ENCODE measurements at places on chromosomes 2 and 18. TPM values are rescaled to one million over a fixed set of nuclear protein-coding genes. Genes with fewer than 3 reads are reported as not detected.

DNA sequence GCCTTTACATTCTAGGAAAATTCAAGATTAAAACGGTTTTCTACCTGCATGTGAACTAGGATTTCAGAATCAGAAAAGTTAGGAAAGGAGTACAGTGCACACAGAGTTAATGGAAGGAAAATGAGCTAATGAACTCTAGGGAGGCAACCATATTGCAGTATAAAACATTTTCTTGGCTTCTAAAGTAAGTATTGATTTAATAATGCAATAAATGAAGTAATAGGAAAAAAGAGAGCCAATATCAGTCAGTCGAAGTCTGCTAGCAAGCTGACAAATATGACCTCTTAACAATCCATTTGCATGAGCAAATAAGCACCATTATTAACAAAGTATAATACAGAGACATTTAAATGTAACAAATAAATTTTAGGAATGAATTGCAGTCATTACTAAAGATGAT, 80.2 kb upstream of the COL3A1 start:
- no peak for DNase-seq

DNA sequence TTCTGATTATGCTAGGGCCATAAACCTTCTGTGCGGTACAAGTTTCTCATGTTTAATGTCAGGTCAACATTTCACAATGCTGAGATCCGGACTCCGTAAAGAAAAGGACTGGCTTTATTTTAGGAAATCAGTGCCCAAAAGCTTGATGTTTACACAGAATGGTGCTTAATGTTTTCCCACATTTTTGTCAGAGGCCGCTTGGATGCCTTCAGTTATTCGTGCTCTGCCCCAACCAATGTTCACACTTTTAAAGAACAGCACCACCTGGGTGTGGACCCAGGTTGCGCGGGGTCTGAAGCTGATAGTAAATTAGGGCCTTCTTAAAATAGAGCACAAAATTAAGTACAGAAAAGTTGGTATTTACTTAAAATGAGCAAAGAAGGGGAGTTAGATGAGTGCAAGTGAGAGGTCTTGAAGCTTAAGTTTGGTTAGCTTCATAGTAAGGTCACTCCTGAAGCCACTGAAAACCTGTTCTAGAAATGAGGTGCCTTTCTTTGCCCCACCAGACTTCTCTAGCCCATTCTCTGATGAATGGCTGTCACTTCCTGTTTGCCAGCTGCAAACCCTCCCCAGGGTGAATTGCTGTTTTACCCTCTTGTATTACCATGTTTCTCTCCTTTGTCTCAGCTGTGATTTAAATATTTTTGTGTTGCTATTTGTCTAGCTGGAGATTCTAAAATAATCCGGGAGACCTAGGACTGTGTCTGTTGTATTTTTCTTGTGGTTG, 20.5 kb downstream of the SLC3A1 start:
- DNase-seq: peak; percentile 10

DNA sequence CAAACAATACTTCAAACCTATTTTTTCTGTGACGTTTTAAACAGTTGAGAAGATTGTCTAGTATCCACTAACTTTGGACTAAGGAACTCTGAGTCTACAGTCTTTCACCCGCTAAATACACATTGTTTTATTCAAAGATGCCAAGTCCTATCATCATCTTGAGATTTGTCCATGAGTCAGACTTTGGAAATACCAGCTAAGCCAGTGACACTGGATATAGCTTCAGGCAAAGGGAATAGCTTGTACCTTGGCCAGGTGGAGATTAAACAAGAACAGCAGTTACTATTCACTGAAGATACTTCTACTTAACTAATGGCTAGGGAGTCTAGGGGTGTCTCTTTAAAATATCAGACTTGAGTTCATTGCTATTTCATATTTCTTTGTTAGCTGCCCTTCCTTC, 137.5 kb downstream of the COMMD1 start:
- DNase-seq: no peak

DNA sequence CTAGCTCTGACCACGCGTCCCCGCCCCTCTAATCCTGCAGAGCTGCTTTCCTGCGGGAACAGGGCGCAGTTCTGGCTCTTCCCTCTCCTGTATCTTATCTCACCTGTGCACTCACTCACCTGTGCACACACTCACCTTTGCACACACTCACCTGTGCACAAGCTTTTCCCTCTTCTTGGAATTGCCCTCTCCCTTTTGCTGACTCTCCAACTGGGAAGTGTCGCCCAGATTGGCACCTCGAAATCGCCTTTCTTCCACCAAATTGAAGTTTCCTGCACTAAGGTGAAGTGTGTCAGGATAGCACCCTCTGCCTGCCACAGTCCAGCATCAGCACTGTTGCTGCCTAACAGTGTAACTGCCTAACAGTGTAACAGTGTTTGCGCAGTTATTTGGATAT, 566 bp upstream of the CMPK2 start:
- DNase-seq: peak; percentile 35

- peak; percentile 28 for DNase-seq
Measured at GRCh38 chr18:48540251-48541025, 1.6 kb downstream of the CTIF start.

DNA sequence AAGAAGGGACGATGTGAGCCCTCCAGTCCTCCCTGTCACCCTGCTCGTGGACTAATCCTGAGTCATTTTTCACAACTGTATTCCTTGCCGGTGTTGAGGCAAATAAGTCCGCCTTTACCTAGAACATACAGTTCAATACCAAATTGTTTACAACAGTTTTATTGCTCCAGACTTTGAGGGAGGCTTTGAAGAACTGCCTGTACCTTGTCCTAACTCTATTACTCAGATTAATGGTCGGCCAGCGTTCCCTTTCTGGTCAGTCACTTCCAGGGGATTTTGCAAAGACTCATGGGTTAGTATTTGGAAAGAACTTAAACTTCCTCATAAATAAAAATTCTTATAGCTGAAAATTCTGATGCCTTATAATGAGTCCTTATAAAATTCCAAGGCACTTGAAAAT, 85.1 kb upstream of the ZNF532 start:
- DNase-seq: no peak

GRCh38 chr2:43569921-43570320, 25.9 kb downstream of the THADA start:
- DNase-seq: no peak

GRCh38 chr2:24977631-24978030, 5.9 kb upstream of the DNAJC27 start:
- no peak for DNase-seq

GRCh38 chr2:161814008-161814660, 189.9 kb downstream of the SLC4A10 start:
- no peak for DNase-seq

GRCh38 chr2:168727904-168728470, 74.5 kb upstream of the NOSTRIN start:
- DNase-seq: no peak

- no peak for DNase-seq
Measured at GRCh38 chr2:165193178-165193777, 10.6 kb downstream of the SCN3A start.

- DNase-seq: no peak
Measured at GRCh38 chr2:1605102-1606045, 138.9 kb downstream of the PXDN start.

DNA sequence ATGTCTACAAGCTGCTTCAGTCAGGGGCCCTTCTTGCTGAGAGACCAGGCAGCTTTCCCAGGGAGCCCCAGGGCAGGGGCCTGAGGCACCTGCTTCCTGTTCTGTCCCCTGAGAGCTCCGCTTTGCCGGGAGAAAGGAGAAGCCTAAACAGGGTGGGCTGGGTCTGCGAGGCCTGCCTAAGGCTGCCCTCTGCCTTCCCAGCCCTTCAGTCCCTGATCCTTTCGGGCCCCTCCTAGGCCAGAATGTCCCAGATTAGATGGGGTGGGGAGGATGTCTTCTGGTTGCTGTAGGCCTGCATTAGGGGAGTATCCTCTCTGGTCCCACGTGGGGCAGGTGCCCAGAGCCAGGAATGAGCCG, 72.4 kb downstream of the TGOLN2 start:
- no peak for DNase-seq

GRCh38 chr2:31238906-31239592, 5.1 kb downstream of the EHD3 start:
- DNase-seq: no peak

The VAMP5 gene
- 24.6 TPM for total RNA-seq

The RBKS gene
- total RNA-seq: 1.5 TPM

The ABCG5 gene
- not detected for total RNA-seq

The DYNAP gene
- not detected for total RNA-seq

The TUBA3E gene
- not detected for total RNA-seq

The PREPL gene
- 48.5 TPM for total RNA-seq

The EMILIN2 gene
- 5.1 TPM for total RNA-seq

The GKN1 gene
- total RNA-seq: not detected

The REG1A gene
- total RNA-seq: not detected

All from naive thymus-derived CD8-positive, alpha-beta T cell (primary cell).